ENCODE measurements at places on chromosomes 7 and 10.

DNA sequence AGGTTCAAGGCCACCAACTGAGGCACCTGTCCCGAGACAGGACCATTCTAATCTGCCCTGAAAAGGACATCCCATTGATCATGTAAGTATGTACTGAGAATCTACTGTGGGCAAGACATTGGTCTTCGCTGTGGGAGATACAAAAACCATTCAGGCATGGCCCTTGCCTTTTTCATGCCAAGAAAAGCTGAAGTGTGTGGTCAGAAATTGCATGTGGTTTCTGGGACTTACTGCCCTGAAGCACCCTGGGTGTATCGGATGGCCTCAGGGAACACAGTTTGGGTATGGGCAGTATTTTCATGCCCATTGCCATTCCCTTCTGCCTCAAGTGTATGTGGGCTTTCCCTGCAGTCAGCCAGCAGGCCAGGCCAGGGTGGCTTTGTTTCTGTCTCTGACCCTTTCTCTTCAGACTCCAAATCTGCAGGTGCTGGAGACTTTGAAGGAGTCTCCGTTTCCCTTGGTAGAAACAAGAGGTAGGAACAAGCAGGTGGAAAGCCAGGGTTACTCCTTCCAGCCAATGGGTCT, 285.7 kb downstream of the ZEB1 start:
- no peak for DNase-seq

GRCh38 chr10:76430061-76430645, 998.7 kb downstream of the LRMDA start:
- no peak for DNase-seq

DNA sequence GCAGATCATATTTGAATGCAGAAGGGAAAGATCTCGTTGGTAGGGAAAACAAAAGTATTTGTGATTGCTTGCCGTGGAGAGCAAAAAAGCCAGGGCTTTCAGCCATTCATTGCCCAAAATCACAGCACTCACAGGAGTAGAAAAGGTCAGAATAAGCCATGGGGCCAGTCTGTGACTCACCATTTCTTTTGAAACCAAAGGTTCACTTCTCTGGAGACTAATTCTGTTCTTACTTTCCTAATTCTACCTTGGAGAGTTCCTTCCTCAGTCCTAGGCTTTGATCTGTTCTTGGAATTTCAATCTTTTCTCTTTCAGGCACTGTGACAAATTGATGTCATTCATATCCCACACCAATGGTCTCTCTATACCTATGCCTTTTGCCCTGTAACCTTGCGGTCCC, 54.1 kb upstream of the FAM180A start:
- no peak for DNase-seq

DNA sequence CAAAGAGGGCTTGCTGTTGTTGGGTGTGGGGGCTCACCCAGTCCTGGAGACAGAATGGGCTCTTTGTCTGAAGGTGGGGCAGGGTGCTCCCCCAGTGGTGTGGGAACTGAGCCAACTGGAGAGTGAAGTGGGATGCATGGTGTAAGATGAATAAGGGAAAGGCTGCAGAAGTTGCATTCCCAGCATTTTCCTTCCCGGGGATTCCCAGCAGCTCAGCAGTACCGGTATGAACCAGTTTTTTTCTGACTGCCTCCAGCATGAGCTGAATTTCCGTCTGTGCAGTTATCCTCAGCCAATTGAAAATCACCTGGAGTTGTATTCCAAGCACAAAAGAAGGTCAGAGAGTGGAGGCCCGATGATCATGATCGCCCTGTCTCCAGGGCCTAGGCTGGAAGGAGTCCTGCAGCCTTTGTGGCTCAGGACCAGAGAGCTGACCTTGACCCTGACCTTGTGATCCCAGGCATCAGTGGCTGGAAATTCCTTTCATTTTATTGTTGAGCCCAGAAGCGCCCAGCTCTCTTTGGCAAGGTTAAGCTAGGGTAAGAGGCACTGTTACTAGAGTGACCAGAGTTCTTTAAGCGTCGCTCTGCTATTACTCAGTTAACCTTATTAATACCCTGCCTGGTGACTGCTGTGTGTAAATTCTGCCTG, 33.4 kb downstream of the OGDH start:
- peak; percentile 84 for DNase-seq

DNA sequence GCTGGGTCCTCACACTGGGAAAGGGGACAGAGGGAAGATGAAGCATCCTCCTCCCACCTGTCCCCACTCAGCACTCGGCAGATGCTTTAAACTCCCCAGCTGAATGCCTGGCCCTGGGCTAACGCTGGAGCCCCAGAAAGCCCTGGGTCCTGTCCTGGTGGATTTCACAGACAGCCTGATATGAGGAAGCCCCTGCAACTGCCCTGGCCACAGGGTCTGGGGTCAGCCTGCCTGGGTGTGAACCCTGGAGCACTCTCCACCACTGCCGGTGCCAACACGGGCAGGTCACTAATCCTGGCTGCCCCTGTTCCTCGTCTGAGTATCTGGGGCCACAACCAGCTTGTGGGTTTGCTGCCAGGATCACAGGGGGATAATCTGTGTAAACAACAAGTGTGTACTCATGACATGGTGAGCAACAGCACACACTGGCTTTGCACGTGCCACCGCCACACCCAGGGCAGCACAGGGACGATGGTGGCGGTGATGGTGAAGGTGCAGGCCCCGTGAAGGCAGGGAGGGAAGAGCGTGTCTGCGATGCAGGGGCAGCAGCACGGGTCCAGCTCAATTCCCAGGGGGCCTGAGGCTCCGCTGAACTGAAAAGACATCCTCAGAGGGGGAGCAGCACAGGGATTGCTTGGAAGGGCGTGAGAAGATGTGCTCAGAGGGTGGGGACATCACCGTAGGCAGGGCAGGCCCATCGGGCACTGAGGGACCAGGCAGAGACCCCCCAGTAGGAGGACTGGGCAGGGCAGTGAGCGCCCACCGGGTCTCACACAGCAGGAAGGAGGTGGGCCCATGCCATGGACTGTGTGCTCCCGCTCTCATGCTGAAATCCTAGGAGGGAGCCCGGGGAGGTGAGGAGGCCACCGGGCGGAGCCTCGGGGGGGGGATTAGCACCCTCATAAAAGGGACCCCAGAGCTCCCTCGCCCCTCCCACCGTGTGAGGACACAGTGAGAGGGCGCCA, 238.7 kb downstream of the MAD1L1 start:
- no peak for DNase-seq

DNA sequence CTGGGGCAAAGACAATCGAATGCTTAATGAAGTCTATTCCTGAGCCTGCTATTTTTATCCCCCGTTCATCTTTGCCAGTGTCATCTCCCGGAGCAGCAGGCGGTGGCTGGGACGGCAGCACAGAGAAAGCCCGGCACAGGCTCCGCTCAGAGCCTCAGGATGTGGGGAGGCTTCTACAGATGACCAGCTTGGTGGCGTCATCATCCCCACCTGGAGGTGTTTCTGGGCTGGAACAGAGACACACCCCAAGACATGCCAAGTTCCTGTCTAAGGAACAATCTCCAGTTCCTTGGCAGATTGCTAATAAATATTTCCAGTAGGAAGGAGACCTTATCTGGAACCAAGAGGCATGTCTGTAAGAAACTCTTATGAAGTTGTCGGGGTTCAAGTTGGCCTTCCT, 552.4 kb upstream of the MGMT start:
- no peak for DNase-seq

DNA sequence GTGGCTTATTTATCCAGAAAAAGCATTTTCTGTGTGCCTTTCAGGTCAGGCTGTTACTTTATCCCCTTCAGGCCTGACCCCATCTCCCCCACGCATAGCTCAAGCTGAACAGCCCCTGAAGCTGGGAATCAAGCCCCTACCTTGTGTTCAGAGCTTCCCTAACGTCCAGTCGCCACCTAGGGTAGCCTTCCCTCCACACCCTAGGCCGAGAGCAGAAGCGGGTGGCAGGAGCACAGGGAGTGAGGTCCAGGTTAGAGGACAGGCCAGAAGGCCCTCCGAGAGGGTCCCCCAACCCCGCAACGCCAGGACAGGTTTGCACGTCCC, 479 bp upstream of the SEMA4G start:
- no peak for DNase-seq

DNA sequence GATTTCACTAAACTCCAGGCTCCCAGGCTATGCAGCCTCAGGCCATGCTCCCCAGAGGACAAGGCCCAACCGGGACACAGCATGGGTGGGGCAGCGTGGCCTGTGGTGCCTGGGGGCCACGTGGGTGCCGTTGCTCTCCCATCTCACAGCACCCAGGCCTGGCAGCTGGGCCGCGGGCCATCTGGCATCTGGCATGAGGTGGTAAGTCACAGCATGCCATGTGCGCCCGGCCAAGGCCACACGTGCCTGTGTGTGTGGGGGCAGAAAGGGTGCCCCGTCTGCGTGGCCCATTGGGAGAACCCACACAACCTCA, 204.1 kb downstream of the EBF3 start:
- DNase-seq: no peak

GRCh38 chr10:120076996-120077706, 184.6 kb downstream of the SEC23IP start:
- no peak for DNase-seq

All from HFF-Myc (cell line).